SK-N-SH (cell line): ENCODE measurements at places on chromosomes 5 and 9.

GRCh38 chr9:95509851-95510708 is 6.7 kb downstream of the PTCH1 start:
- no peak for DNase-seq

- DNase-seq = peak; percentile 16
Measured at GRCh38 chr5:157362012-157362411, 96.1 kb downstream of the CYFIP2 start.

DNA sequence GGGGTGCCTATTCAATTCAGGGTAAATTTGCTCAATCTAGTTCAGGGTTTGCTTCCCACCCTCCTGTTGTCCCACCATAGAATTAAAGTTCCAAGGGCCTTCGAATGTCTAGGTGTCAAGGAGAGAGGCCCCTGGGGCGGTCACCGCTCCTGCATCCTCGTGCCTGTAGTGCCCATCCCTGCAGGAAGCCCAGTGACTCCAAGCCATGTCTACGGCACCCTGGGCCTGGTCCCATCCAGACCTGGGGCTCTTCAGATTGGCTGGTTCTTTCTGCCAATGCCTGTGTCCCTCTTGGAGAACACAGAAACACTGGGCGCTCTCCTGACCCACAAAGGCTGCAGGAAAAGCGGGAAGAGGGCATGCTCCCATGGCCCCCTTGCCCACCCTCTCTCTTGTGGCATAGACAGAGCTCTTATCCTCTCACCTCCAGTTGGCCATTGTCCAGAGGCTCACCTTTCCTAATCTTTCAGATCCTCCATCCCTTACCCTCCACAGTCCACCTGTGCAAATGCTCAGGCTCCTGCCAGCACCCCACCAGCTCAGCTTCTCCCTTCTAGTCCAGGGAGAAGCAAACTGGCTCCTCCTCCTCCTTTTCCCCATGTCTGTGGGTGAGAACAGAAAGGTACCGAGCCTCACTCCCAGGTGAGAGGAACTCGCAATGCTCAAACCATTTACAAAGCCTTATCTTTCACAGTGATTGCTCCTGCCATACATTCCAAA is 253.0 kb upstream of the IRX2 start:
- no peak for DNase-seq

GRCh38 chr5:9799606-9800005 is 169.5 kb upstream of the TAS2R1 start:
- no peak for DNase-seq

GRCh38 chr9:111759762-111760639 is 34.7 kb downstream of the SHOC1 start:
- DNase-seq = peak; percentile 53

DNA sequence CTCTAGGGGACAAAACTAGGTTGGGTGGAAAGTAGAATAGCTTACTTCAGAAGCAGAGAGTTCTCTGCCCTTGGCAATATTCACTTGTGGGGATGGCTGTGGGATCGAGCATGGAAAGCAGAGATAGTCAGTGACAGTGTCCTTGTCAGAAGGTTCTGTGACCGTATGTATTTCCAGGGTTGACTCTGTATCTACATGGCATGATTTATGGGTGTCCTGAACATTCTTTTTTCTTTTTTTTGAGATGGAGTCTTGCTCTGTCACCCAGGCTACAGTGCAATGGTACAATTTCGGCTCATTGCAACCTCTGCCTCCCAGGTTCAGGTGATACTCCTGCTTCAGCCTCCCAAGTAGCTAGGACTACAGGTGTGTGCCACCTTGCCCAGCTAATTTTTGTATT is 77.4 kb upstream of the LHFPL2 start:
- DNase-seq = no peak

- DNase-seq = no peak
Measured at GRCh38 chr5:169913479-169913878, 66.8 kb downstream of the INSYN2B start.

GRCh38 chr5:142888469-142889085 is 118.4 kb downstream of the ARHGAP26 start:
- DNase-seq = peak; percentile 70

GRCh38 chr9:129282272-129282671 is 104.2 kb upstream of the IER5L start:
- DNase-seq = no peak

DNA sequence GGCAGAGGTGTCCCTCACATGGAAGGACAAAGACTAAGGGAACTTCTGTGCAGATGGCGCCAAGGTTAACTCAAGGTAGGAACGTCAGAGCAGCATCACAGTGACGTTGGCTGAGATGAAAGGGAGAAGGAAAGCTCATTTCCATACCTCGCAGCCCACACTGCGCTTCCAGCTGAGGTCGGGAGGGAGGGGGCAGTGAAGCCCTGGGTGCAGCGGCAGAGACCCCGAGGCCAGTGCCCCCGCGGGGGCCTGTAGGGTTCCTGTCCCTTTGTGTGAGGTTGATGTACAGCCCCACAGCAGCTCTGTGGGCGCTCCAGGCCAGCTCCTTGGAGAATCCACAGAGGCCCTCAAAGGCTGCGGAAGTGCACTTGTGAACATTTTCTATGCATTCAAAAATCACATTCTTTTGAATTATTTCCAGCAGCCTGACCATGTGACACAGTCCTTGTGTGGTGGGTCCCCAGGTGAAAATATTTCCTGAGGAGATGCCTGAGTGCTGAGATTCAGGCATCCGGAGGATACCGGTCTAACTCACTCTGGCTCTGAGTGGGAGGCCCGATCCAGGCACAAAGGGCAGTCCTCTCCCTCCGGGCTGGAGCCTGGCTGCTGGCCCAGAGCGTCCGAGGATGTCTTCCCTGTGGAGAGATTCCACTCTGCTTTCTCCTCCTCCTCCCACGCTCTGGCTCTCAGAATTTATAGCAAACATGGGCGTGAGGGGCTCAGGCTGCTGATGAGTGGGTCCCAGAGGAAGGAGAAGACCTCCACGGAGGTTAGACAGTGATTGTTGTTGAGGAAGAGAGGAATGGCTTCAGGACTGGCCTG is 150.7 kb downstream of the ICE1 start:
- no peak for DNase-seq

GRCh38 chr5:52065182-52065581 is 681.9 kb downstream of the ISL1 start:
- no peak for DNase-seq

DNA sequence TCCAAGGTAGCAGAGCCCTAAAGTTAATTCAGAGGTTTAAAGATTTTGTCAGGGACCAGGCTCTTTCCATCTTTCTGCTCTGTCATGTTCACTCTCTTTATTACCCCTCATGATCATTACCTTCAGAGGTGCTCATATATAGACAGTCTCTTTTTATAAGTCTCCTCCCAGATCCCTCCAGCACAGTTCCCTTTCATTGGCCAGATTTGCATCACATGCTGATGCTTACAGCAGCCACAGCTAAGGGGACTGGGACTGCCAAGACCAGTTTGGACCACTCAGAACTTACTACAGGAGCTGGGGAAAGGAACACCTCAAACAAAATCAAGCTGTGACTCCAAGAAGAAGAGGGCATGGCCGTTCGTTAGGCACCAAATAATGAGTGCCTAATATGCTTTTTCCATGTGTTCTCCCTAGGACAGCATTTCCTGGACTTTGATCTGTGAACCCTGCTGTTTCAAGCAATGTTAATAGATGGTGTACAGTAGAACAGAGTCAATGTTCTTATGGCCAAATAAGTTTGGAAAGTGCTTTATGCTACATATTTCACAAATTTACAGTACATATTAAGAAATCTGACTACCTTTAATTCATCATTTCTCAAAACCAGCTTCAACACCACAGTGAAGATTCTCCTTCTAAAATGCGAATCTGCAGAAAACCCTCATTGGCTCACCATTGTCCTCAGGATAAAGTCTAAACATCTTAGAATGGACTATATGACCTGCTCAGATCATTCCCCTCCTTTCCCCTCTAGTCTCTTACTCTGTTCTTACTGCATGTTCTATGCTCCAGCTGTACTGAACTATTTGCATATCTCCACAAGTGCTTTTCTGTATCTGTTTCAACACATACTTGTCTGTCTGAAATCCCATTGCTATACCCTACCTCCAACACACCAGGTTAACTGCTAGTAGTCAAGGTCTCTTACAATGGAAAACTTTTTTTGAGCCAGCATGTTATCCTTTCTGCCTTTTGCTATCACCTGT is 3.4 kb downstream of the C5orf58 start:
- no peak for DNase-seq

DNA sequence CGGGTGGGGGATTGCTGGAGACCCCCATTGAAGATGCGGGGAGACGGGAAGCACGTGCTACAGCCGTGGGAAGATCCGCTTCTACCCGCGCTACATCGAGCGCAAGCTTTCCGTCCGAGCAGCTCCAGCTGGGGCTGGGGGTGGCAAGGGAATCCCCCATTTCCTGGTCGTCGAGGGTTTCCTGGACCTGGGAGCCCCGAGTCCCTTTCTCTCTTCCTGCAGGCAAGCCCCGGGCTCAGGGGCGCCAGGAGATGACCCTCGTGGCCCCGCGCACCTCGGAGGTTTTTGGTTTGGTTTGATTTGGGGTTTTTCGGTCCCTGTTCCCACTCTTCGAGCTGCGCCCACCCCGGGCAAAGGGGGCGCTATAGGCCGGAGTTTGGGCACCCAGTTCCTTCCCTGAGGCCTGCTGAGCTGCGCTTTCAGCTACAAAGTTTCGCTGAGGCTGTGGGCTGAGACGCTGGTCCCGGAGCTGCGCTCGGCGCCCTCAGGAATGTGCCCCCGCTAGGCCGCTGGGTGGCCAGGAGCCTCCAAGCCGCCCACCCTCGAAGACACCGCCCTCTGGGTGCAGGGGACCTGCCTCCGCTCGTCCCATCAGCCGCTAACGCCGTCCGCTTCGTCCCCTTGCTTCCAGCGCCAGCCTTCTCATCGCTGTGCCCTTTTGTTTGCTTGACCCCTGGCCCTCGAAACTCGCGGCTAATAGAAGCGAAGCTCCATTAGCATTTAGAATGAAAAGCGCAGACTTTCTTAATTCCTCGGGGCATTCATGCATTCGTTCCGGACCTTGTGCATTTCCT is 2.9 kb downstream of the NR4A3 start:
- DNase-seq = peak; percentile 66

GRCh38 chr9:20242510-20243189 is 379.6 kb downstream of the MLLT3 start:
- no peak for DNase-seq

DNA sequence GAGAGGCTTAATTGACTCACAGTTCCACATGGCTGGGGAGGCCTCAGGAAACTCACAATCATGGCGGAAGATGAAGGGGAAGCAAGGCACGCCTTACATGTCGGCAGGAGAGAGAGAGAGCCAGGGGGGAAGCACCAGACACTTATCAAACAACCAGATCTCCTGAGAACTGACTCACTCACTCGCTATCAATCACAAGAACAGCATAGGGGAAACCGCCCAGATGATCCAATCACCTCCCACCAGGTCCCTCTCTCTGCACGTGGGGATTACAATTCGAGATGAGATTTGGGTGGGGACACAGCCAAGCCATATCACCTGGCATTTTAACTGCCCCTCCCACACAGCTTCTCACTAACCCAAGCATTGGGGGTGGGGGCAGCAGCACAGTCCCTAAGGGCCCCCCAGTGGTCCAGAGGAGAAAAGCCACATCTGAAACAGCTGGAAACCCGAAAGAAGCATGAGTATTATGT is 76.1 kb upstream of the ASS1 start:
- DNase-seq = no peak

- no peak for DNase-seq
Measured at GRCh38 chr5:139344177-139344576, 2.5 kb downstream of the PAIP2 start.

DNA sequence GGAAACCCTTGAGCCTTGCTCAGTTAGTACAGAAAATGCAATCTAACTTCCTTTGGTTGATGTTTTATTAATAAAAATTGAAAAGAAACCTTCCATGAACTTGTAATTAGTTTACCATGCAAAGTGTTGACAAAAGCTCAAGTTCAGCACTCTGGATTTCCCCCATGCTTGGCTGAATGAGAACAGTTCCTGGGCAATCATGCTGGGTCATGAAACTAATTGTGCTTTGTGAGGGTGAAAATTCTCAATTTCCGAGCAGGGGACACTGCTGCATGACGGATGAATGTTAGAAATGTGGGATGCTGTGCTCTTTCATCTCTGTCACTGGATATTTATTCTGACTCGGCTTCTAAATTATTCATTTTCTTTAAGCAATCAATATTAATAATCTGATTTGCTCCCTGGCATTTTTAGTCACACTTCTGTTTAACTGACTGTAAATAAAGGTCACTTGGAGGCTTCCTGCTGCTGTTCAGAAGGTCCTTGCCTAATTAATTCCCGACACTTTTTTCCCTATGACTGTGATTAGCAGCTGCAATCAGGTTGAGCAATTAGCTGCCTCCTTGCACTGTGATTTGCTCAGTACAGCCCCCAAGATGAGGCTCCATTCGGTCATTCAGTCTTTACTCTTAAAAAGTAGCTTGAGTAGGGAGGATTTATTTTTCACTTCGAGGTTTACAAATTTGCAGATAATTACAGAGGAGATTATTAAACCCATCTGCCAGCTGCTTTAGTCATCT is 678.1 kb upstream of the ZNF608 start:
- DNase-seq = no peak

DNA sequence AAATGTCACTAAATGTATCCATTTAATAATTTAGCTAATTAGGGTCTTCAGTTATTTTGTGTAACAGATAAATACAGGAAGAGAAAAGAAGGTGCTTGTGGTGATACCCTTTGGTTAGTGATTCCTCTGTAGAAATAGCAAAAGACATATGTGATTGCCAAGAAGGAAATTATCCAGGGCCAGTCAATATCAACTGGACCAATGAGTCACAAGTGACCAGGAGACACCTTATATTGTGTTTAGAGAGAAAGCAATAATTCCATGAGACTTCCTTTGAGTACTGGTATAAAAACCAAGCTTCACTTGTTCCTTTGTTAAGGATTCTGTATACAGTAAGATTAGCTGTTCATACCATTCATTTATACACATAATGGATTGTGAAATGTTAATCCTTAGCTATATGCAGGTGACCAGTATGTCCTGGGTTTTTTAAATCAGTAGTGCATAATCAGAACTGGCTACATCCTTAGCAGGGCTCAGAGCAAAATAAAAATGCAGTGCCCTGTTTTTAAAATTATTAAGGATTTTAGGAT is 11.7 kb upstream of the F2R start:
- no peak for DNase-seq

DNA sequence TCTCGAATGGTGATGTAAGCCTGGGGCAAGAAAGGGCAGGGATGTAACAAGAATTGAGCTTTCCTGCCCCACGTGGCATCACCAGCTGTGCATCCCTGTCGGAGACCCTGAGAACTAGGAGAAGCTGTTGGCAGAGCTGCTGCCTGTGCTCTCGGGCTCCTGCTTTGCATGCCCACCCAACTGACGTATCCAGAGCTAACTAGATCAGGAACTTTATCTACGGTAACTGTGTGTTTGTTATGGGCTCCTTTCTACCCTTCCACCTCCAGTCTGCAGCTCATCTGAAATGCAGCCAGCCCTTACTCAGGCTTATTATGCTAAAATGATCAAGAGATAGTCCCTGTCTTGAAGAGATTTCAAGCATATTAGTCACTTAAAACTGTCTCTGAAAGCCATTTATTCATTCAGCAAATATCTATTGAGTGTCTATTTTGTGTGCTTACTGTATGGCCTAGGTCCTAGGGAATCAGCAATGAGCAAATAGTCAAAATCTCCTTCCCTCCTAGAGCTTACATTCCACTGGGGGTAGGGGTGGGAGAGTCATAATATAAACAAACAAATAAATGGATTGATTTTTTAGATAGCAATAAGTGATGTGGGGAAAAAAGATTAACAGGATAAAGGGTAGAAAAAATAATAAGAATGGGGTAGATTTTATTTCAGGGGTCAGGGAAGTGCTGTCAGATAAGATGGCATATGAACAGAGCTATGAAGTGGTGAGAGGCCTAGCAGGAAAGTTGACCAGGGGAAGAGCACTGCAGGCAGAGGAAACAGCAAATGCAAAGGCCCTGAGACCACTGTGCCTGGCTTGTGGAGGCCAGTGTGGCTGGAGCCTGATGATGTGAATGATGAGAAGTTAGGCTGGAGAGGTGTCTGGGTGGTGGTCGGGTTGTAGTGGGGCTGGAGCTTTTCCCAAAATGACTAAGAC is 118.2 kb downstream of the GALNT10 start:
- DNase-seq = peak; percentile 36
